Stimulated activated CD4-positive, alpha-beta T cell treated with anti-CD3 and anti-CD28 coated beads, TNF-alpha, amount 100 ng/mL, for 48 hours (primary cell): ENCODE measurements at places on chromosomes 2 and 18.

DNA sequence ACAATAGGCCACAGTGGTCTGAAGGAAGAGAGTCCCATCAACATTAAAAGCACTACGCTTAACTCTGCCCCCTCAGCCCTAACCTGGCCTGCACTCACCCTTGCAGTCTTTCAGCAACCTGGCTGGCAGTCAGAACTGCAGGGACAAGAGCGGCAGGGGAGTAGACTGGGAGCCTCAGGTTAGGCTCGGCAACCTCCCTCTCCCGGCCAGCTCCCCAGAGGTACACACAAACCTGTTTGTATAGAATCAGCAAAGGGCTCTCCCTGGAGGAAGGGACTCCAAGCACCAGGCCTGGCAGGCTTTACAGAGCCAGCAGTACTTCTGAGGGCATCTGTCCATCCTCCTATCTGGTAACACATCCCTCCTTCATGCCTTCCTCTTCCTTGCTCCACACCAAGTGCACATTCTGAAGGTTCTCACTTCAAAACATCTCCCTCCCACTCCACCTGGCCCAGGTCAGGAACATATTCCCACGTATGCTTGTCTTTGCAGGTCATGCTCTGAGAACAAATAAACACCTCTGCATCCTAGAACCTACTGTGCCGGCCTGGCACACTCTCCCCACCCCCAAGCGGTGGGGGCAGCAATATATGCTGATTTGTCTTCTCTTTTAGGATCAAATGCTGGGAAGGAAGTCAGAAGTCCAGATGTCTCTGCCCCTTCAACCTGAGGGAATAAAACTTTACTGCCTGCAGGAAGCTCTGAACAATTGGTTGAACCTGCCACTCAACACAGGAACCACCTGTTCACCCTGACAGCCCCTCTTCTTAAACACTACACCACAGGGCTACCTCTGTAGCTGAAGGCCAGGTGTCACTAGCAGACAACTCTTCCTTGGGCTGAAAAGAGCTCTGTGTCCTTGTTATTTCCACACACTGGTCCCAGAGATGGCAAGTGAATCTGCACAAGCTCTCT is 12.6 kb upstream of the SFXN5 start:
- DNase-seq: no peak

DNA sequence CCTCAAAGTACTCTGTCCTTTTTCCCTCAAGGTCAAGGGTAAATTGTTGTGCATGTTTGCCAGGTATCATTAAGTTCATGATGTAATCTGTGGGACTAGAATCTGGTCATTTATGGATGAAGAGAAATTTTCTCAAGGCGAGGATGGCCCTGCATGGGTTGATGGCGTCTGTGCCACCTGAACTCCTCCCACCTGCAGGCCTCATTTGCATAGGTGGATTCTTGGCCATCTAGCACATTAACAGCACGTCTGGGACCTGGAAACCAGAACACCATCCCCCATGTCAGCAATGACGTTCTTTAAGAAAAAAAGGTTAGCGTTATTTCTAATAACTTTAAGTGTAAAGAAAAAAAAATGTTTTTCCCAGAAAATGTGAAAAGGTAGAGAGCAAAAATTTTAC is 145.8 kb downstream of the ESCO1 start:
- no peak for DNase-seq

DNA sequence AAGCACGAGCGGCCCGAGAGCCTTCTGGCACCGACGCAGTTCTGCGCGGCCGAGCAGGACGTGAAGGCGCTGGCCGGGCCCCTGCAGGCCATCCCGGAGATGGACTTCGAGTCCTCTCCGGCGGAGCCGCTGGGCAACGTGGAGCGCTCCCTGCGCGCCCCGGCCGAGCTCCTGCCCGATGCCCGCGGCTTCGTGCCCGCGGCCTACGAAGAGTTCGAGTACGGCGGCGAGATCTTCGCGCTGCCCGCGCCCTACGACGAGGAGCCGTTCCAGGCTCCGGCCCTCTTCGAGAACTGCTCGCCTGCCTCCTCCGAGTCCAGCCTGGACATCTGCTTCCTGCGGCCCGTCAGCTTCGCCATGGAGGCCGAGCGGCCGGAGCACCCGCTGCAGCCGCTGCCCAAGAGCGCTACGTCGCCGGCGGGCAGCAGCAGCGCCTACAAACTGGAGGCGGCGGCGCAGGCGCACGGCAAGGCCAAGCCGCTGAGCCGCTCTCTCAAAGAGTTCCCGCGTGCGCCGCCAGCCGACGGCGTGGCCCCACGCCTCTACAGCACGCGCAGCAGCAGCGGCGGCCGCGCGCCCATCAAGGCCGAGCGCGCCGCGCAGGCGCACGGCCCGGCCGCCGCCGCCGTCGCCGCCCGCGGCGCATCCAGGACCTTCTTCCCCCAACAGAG is 70.4 kb downstream of the ARHGEF33 start:
- peak; percentile 61 for DNase-seq

DNA sequence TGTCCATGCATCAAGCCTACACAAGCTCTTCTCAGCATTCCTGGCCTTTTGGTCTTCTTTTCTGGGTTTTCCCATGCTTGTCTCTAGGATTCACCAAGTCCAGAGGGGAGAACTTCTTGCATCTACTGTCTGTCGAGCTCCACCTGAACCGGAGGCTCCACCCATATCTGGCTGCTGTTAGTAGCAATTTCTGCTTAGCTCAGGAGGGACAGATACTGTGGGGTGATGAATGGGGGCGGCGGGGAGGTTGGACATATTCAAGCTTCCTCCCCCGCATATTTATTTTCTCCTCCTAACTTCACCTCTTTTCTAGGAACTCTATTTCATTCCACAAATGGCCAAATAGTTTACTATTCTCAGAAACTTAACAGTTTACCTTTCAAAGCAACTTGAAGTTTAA is 163.5 kb downstream of the PTH2R start:
- no peak for DNase-seq

- no peak for DNase-seq
Measured at GRCh38 chr18:57621246-57621604, 411 bp downstream of the NARS1 start.

DNA sequence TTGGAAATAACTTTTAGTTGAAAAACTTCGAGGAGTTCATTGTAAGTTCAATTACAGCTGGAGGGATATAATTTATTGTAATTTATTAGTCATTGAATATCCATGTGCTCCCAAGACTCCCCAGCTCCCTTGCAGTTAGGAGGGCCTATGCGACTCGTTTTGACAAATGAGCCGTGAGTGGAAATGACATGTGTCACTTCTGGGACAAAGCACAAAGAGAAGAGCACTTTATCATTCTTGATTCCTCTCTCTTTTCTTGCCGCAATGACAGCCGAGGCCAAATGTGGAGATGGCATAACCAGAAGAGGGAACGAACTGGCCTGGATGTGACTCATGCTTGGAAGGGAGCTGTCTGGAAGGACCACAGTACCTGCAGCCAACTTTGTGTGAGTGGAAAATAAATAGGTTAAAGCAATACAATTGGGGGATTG is 44.2 kb upstream of the ITSN2 start:
- no peak for DNase-seq

- no peak for DNase-seq
Measured at GRCh38 chr2:108145557-108146326, 94.0 kb upstream of the SULT1C3 start.

- DNase-seq: no peak
Measured at GRCh38 chr18:77147418-77147852, 14.9 kb upstream of the MBP start.

DNA sequence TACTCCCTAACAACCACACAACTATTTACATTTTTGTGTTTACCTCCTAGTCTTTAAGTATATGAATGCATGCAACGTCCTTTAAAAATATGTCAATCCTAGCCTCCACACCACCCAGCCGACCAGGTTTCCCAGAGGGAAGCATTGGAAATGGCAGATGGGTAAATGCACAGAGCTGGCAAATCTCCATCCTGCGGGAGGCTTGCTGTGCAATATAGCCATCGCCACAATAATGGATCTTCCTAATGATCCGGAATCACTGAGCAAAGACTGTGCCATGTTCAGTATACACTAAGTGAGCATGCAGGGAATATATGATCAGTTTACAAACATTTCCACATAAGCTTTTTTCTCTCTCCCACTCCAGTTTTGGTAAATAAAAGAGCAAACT is 131.8 kb downstream of the NEDD4L start:
- DNase-seq: no peak

DNA sequence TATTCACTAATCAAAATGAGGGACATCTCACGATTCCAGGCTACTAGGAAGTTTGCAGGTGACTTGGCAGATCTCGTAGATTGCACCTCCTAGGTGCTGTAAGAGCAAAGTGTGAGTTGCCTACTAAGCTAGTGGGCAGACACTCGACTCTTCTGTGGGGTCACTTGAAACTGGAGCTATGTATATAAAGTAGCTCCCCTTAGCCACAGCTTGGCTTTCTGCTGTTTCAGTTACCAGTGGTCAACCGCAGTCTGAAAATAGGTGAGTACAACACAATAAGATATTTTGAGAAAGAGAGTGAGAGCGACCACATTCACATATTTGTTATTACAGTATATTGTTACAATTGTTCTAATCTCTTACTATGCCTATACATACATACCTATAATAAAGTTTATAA is 23.3 kb downstream of the CTAGE1 start:
- DNase-seq: no peak

DNA sequence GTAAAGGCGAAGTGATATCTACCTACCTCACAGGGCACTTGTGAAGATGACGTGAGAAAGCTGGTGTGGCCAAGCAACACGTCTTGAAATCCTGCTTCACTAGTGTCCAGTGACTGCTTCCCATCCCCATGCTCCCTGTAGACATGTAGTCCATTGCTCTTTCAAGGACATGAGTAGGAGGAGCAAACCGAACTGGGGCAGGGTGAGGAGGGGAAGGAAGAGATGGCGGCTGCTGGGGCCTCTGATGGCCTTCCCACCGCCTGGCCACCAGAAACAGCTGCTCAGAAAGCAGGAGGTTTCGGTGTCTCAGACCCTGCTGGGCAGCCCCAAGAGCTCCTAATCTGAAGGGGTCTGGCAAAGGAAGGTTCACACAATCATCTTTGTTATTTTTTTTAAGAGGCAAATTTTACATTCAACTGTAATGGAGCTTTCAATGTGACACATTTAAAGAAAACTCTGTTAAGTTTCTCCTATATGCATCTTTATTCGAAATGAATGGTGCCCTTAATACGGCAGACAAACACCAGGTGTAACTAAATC is 14.7 kb downstream of the CPLX4 start:
- no peak for DNase-seq

DNA sequence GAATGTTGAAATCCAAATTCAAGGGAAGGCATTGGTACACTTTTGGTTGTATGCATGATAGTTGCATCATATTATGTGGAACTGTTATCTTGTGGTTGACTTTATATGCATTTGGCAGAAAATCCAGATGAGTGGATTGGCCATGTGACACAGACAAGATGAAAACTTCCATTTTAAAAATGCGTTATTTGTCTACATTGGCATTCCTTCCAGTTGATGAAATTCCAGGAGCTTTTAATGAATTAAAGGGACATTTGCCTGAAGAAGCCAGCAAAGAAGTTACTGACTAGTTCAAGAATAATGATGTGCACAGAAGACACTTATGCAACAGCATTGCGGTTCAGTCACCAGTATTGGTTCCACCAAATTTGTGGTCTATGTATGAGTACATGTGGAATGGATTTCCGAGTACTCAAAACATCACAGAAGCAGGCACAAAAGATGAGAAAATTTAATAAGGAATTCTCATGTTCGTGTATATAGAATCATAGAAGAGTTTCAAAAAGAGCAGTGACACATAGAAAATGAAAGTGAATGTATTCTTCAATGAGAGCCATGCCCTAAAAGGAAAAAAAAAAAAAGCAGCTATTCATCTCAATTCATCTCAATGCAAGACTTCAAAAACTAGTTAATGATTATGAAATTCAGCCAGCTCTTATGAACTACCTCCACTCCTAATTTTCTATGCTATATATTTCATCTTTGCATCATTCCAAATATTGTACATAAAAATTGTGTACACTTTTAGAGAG is 232.1 kb downstream of the RBM43 start:
- no peak for DNase-seq

- DNase-seq: no peak
Measured at GRCh38 chr2:128778843-128779242, 460.2 kb upstream of the HS6ST1 start.

DNA sequence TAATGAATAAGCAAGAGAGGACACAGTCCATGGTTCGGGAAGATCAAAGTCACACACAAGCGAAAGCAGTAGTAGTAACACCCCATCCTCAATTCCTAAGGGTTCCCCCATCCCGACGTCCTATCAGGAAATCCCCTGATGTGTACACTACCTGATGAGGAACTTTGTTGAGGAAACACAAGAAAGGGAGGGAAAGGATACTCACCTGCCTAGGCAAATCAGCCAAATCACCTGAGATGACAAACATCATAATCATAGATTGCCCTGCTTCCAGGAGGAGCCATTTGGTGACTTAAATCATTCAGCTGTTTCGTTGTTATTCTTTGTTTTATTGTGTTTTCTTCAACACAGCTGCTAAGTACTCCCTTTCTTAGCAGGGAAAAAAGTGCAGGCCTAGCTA is 55.5 kb upstream of the SPOPL start:
- DNase-seq: no peak

DNA sequence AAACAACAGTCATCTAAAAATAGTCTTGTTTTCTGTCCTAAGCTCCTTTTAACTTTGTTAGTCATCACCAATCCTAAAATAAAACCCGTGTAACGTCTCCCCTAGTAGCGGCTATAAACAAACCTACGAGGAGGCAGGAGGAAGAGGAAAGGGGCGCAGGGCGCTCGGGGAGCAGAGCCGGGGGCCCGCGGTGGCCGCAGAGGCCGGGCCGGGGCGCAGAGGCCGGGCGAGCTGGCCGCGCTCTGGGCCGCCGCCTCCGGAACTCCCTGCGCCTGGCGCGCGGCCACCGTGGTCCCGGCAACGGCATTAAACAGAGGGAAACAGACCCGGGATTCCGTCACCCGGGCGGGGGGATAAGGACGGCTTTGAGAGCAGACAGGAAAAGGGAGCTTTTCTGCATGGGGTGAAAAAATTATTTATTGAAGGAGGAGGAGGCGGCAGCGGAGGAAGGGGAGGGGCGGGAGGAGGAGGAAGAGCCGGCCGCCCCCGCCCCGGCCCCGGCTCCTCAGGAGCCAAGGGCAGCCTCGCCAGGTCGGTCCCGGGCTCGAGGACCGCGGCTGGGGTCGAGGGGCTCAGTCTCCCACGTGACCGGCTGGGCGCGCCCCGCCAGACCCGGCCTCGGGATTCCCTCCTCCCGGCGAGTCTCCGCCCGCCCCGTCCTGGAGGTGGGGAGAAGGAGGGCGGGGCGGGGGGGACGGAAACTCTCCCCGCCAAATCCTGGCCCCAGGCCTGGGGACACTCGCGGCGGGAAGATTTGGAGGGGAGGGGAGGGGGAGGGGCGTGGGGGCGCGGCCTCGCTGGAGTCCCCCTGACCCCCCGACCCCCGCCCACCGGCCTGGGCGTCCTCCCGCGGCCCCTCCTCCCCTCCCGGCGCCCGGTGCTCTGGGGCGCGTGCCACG is 1.8 kb upstream of the NFATC1 start:
- no peak for DNase-seq

DNA sequence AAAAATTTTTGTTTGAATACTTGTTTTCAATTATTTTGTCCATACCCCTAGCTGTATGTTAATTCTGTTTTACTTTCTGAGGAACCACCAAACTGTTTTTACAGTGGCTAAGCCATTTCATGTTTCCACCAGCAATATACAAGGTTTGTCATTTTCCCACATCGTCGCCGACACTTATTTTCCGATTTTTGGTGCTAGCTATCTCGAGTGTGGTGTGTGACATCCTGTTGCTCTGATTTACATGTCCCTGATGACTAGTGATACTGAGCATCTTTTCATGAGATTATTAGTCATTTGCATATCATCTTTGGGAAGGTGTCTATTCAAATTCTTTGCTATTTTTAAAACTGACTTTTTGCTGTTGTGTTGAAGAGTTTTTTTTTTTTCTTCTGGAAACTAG is 7.2 kb upstream of the GPC1 start:
- no peak for DNase-seq
